ENCODE measurements at places on chromosomes 7 and 10.

- DNase-seq: no peak
These were observed 135.5 kb downstream of the USP6NL start for GRCh38 chr10:11475831-11476434.

DNA sequence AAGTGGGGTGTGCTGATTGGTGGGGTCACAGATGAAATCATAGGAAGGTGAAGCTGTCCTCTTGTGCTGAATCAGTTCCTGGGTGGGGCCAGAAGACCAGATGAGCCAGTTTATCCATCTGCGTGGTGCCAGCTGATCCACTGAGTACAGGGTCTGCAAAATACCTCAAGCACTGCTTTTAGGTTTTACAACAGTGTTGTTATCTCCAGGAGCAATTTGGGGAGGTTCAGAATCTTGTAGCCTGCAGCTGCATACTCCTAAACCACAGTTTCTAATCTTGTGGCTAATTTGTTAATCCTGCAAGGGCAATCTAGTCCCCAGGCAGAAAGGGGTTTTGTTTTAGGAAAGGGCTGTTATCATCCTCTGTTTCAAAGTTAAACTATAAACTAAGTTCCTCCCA, 17.0 kb upstream of the IFRD1 start:
- no peak for DNase-seq

DNA sequence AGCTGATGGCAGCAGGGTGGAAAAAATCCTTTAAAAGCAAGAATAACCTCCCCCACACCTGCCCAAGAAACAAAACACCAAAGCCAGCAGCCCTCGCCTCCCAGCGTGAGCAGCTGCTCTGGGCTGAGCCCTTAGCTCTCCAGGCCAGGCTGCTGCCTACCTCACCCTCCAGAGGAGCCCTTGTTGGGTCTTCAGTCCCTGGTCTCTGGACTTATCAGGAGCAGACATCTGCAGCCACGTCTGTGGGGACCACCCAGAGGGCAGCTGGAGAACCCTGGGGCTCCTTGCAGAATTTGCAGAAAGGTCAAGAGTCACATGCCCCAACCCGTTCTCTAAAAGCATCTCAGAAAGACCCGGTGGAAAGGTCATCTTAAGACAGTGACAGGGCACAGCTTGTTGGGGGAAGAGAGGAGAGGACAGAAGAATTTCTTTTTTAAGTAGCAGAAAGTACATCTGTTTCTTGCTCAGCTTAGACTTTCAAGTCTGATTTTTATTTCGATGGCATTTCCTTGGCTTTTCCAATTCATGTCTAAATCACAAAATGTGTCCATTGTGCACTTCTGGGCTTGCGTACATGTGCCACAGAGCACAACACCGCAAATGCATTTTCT, 425.7 kb upstream of the NFE2L3 start:
- peak; percentile 20 for DNase-seq

DNA sequence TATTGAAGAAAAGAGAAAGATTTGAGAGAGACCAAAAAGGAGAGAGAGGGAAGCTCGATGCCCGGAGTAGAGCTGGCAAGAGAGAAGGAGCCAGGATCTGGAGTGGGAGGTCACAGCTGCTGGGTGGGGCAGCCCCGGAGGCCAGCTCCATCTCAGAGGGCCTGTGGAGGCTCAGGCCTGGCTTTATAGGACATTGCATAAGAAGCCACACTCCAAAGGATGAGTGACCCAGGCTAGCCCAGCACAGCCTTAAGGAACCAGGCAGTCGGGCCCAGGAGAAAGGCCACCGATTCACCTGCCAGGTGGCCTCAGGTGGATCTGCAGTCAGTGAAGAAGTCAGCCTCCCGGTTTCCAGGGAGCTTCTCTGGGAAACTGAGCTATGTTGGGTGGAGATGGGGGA, 676 bp downstream of the PLAC9 start:
- peak; percentile 51 for DNase-seq

GRCh38 chr10:7795605-7796004, 7.6 kb downstream of the ATP5F1C start:
- DNase-seq: no peak

DNA sequence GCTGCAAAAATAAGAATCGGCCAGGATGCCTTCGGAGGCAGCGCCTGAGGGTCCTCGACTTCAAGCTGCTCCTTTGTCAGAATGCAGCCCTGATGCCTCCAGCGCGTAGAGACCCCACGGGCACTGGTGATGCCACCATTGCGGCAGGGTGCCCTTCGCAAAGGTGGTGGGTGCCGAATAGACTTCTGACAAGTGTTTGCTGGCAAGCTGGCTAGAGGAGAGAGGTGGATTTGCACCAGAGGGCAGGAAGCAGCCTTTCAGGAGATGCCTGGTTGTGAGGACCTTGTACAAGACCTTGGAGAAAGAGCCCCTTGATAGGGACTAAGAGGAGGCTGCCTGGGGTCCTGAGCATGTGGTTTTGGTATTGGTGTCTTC, 103.2 kb upstream of the PPIF start:
- no peak for DNase-seq

DNA sequence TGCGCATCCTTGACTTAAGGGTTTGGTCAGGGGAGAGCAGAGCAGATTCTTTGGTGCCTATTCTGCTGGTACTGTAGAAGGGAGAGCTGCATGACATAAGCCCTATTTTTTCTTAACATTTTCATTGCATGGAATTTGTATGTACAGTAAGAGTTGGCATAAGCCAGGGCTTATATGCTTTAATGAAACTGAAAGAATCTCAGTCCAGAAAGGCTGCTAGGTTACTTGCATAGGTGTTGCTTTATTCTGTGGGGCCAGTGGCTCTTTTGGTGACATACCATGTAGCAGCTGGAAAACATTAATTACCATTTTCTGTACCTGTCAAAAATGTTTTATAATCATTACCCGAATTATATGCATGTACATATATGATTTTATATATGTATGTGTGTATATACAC, 152.1 kb downstream of the LYZL1 start:
- no peak for DNase-seq

DNA sequence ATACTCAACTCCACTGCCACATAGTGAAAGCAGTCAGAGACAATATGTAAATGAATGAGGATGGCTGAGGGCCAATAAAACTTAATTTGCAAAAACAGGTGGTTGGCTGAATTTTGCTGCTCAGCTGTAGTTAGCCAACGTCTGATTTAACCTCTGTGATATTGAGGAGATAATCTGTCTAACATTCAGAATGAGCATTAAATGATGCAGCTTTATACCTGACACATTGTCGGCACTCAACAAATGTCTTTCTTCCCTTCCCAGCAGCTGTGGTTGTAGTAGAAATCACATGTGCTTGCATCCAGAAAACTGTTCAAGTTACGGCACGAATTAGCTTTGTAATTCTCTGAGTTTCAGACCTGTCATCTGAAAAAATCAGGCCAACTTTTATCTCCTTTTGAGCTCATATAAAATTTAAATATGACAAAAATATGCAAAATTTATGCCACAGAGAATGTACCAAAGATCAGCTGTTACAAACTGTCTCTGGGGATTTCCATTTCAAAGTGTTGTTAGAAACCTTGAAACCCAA, 1239.7 kb downstream of the GATA3 start:
- DNase-seq: no peak

GRCh38 chr7:35007768-35008167, 29.5 kb downstream of the DPY19L1 start:
- DNase-seq: no peak

DNA sequence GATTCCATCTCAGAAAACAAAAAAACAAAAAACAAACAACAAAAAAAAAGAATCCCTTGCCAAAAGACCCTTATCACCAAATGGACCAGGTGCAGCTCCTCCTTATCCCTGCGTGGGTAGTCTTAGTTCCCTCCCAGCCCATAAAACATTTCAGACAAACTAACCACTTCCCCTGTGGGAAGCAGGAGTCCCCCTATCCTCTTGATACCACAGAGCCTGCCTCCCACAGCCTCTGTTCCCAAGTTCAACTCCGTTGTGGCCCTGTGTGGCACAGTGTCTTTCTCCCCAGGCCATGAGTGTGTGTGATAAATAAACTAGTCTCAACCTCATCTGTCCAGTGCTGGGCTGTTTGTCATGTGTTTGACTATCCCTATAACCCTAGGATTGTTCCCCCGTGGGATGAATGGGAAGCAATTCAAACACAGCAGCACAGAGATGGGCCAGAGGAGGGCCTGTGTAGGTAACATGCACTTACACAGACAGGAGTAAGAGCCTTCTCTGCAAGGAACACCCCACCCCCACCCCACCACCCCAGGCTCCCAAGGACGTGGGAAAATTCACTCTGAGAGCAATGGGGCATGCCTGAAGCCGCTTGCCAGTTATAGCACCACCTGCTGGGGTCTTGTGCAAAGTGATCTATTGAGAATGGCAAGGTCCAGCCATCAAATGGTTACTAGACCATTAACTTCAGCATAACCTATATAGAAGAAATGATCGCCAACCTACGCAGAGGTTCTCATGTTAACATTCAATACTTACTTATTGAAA, 147.1 kb upstream of the GHITM start:
- DNase-seq: peak; percentile 31

GRCh38 chr7:115802415-115802814, 228.1 kb downstream of the TFEC start:
- DNase-seq: no peak

GRCh38 chr7:36961097-36961496, 236.8 kb upstream of the AOAH start:
- DNase-seq: no peak

DNA sequence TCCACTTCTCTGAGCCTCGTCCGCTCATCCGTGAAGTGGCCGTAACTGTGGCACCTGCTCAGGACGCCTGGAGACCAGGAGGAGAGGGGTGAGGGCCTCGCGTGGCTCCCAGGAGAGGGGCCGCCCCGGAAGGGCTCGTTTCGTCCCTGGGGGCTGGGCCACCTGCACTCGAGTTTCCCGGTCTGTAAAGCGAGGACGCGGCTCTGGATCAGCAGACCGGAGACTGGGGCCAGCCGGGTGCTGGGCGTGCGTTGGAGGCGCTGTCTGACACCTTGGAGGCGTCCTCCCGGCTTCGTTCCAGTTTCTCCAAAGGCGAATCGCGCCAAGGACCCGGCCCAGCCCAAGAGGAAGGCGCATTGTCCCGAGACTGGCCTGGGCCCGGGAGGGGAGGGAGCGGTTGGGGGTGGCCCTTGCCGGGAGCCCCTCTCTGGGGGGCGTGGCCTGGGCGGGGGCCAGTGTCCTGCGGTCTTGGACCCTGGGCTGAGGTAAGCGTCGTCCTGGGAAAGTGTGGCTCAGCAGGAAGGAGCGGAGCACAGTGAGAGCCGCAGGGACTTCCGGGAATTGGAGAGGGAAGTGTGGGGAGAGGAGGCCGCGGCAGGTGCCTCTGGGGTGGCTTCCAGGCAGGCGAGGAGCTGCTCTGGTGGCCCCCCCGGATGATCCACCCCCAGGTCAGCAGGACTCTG, 89.6 kb downstream of the FOXL3 start:
- peak; percentile 92 for DNase-seq

DNA sequence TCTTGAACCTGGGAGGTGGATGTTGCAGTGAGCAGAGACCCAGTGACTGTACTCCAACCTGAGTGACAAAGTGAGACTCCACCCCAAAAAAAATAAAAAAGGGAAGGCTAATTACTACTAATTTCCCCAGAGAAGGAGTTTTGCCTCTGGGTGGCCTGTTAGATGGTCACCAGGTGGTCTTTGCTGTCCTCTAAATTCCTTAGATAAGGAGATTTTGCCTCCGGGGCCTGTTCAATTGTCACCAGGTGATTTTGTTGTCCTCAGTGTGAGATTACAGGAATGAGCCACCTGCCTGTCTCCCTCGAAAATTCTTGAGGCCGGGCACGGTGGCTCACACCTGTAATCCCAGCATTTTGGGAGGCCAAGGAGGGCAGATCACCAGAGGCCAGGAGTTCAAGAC, 24.4 kb upstream of the ZMIZ2 start:
- DNase-seq: no peak

GRCh38 chr10:132476146-132477065, 61.2 kb upstream of the INPP5A start:
- DNase-seq: peak; percentile 50

DNA sequence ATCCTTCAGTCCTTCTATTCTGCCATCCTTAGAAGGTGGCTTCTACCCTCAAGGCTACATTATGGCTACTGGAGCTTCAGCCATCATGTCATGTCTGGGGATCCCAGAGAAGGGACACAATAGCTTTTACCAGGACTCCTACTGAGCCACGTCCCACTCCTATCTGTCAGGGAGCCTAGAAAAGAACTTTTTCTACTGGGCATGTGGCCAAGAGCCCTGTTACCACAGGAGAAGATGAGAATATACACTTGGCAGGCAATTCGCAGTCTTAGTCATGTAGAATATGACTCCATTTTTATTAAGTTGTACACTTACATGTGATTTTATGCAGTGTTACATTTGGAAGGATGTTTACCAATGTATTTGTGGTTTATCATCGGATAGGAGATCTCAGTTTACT, 64.6 kb upstream of the KCNMA1 start:
- no peak for DNase-seq

DNA sequence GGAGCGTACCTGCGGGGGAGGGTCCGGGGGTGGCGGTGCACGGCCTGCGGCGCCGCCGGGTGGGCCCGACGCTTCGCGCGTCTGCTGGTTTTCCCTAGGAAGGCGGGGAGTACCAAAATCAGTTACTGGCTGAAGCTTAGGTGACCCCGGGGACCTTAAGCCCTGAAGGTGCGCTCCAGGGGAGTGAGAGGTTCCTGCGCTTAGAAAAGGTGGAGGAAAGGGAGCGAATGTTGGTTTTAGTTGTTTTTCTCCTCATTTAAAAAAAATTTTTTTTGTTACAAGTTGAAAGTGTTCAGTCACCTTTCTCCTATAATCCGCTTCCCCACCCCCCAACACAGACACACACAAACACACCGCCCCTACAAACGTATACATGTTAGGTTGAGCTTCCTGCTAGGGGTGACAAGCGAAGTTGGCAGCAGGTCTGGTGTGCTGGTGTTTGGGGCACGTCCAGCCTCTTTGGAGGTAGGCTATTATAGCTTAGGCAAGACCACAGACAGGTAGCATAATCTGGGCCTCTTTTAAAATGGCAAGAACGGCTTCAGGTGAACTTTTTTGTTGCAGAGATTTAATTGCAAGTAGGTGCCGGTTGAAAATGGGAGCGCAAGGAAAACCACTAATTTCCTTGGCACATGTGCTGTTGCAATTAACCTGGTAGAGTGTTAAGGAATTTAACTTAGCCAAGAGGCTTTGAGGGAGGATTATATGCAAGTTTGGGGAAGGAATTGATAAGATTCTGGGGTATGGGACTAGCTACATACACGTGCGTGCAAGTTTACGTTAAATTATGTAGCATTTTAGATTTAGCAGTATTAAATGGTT, 945 bp downstream of the ADD3 start:
- DNase-seq: no peak

Data from H7 (cell line).